ENCODE measurements at places on chromosomes 11 and 22.

- no peak for DNase-seq
Observed at GRCh38 chr11:112548641-112549040, 288.0 kb upstream of the PLET1 start.

- DNase-seq: peak; percentile 64
Observed at GRCh38 chr11:20131788-20132666, 28.2 kb downstream of the DBX1 start.

DNA sequence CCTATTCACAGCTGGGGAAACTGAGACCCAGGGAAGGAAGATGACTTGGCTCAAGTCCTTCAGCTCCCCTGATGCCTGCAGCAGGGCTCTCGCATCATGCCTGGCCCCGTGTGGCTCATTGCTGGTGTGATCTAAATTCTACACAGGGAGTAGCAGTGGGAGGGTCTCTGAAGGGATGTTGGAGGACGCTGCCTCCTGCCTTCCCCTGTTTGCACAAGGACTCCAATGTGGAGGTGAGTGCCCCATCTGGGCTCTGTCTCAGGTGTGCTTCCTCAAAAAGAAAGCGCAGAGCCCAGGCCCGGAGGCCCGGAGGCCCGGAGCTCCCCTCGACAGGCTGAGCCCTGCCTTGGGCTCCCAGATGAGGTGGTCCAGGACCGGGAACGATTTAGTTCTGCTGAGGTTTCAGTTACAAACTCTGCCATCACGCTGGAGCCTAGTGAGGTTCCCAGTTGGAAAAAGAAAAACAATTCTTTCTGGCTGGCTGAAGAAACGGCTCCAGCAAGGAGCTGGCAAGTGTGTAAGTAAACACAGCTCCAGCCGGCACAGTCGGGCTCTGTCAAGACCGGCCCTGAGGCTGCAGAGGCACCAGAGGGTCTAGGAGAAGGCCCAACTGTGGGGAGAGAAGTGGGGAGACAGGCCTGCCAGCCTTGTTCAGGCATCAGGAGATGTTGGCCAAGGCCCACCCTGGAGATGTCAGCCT is 49.8 kb downstream of the NAT10 start:
- DNase-seq: no peak

DNA sequence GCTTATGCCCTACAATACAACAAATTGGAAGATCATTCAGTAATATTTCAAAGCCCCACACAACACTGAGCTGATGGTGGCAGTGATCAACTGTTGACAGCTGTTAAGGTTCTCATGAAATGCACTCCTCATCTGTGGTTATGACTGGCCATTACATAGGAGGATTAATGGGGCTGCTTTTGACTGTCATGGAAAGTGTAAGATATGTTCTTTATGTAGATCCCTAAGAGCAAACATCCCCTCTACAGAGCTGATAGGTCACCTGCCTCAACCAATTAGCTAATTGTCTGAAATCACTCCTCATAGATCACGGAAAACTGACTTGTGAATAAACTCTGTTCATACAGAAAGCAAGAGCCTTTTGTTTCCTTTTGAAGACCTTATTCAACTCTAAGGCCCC is 78.1 kb downstream of the GAB2 start:
- DNase-seq: no peak

DNA sequence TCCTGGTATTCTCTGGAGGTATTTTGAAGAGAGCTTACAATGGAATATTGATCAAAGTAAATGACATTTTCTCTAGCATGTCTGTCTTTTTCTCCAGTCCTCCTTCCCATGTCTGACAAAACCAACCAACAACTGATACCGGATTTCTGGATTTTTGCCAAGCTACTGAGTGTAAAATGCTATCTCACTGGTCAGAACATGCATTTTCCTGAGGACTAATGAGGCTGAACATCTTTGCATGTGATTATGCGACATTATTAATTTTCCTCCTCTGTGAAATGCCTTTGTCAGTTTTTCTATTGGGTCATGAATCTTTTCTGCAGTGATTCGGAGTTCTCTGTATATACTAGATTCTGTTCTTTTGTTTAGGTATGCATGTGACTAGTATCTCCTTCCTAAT is 51.4 kb downstream of the CDON start:
- no peak for DNase-seq

- peak; percentile 65 for DNase-seq
Observed at GRCh38 chr11:117822074-117823033, 2.2 kb downstream of the FXYD2 start.

- no peak for DNase-seq
Observed at GRCh38 chr11:45544826-45545225, 120.6 kb downstream of the CHST1 start.

- DNase-seq: no peak
Observed at GRCh38 chr11:115085461-115086210, 407.3 kb downstream of the NXPE2 start.

- DNase-seq: no peak
Observed at GRCh38 chr22:32887324-32887980, 85.9 kb downstream of the TIMP3 start.

DNA sequence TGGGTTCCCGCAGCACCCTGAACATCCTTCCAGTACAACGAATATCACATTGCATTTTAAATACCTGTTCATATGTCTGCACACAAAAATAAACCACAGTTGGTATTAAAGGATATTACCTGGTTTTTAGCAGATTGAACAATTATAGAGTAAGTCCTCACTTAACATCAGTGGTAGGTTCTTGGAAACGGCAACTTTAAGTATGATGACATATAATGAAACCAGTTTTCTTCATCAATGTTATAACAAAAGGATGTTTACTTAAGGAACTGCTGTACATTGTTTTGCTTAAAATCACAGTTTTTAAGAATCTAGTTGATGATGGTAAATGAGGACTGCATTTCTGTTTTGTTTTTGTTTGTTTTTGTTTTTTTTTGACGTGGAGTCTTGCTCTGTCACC is 28.0 kb downstream of the TRIM66 start:
- no peak for DNase-seq

GRCh38 chr11:118060869-118061268 is 16.0 kb upstream of the TMPRSS4 start:
- peak; percentile 38 for DNase-seq

DNA sequence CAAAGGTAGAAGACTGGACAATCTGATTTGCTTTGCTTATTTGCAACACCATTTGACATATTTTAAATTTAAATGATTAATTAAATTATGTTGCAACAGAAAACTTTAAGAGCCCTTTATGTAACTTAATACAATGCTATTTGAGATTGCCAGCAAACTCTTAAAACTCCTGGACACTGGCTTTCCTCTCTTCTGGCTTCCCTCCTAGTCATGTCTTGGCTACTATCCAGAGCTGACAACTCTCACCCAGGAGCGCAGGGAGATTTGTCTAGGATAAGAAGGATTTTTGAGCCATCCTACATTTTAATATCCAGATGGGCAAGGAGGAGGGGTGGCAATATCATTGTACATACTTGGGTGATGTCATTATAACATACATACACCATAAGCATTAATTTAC is 134.3 kb downstream of the ELP4 start:
- no peak for DNase-seq

- no peak for DNase-seq
Observed at GRCh38 chr11:96307776-96308140, 35.2 kb downstream of the MAML2 start.

GRCh38 chr11:31959716-31960115 is 131.2 kb upstream of the RCN1 start:
- peak; percentile 14 for DNase-seq

DNA sequence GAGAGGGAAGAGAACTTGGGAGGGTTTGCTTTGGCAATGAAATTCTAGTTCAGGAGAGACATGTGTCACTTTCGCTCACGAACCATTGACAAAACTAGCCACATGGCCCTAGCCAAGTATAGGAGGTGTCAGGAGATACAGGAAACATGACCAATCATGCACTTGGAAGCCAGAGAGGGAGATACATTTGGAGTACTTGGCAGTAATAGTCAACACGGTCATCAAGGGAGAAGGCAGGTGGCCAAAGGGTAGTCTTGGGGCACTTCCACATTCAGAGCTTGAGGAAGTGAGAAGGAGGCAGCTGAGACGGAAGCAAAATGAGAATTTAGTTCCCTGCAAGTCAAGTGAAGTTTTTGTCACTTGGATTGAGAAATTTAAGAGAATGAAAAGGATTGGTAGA is 26.4 kb upstream of the KIRREL3 start:
- DNase-seq: no peak

GRCh38 chr11:68040957-68041591 is 2.2 kb downstream of the TCIRG1 start:
- no peak for DNase-seq

- no peak for DNase-seq
Observed at GRCh38 chr22:50270666-50271394, 650 bp upstream of the MAPK11 start.

GRCh38 chr11:45654231-45655011 is 11.0 kb downstream of the CHST1 start:
- DNase-seq: no peak

- no peak for DNase-seq
Observed at GRCh38 chr11:11577932-11578911, 43.6 kb downstream of the GALNT18 start.

DNA sequence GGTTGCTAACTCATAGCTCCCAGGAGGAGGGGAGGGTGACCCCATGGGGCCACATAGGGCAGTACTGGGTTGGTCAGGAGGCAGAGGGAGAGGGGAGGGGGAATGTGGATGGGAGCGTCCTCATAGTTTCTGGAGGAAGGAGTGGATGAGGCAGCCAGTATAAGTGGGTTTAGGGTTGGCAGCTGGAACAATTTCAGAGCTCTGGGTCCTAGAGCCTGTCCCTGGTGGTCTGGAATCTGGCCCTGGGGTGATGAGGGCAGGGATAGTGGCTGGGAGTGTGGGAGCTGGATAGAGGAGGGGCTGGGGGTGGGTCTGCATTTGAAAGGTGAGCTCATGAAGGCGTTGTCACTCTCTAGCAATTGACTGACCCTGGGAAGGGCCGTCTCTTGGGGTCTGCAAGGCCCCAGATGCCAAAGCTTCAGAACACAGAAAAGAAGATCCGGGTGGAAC is 5.3 kb upstream of the MRGPRG start:
- DNase-seq: no peak

- DNase-seq: no peak
Observed at GRCh38 chr11:122069707-122070360, 46.2 kb downstream of the BLID start.

GRCh38 chr11:125375146-125375545 is 120.9 kb downstream of the FEZ1 start:
- no peak for DNase-seq

GRCh38 chr11:42049650-42050049 is 590.2 kb upstream of the LRRC4C start:
- no peak for DNase-seq

DNA sequence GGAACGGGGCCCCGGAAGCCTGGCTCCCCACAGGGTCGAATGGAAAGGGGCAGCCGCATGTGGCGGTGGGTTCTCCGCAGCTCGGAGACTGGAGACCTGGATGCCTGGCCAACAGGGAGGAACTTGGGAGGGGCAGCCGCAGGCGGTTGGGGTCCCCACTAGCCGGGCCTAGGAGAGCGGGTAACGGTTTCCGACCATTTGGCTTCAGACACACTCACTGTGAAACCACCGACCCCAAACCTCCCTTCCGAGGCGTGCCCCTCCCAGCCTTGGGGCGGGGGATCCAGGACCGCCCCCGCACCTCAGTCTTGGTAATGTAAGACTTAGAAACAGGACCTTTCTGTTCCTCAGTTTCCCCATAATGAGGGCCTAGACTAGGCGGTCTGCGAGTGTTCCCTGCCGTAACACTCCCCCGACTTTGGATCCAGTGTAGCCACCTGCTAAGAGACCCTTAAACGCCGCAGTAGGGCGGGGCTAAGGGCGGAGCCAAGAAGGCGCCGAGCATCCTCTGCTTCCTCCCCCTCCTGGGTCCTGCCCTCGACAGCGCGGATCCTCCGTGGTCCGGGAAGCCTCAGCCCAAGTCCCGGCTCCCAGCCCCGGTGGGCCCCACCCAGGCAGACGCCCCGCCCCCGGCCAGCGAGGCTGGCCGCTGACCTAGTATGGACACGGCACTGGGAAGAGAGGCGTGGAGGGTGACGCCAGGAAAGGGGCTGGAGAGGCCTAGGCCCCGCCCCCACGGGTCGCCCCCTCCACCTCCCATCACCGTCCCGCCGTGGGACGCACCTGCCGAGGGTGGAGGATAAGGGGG is 1.8 kb upstream of the RASGRP2 start:
- DNase-seq: no peak

DNA sequence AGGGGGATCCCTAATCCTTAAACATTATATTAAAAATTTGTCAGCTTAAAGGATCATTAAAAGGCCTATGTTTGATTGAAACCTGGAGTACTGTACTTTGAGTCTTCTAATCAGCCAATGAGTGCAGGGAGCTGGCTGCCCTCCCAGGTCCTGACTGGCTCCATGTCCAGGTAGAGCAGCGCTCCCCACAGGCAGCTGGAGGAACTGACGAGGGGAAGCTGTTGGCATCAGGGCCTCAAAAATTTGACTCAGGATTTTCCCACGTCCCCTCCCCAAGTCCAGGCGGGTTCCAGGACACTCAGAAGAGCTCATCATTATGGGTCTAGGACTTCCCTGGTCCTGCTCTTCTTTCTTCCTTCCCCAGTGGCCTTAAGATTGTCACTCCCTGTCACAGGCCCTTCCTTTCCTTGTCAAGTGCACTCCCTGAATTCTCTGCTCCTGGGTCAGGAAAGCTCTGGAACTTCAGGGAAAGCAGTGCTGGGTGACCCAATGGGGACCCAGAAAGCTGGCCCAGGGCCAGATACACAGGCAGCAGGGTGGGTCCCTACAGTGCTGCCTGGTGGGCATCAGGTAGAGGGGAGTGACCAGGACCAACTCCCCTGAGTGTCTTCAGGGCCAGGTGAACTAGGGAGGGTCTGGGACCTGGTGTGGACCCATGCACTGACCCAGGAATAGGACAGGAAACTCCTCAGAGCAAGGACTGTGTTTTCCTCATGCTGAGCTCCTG is 65.5 kb downstream of the GGTLC2 start:
- DNase-seq: peak; percentile 16

- DNase-seq: no peak
Observed at GRCh38 chr11:117601006-117601708, 195.9 kb downstream of the DSCAML1 start.

DNA sequence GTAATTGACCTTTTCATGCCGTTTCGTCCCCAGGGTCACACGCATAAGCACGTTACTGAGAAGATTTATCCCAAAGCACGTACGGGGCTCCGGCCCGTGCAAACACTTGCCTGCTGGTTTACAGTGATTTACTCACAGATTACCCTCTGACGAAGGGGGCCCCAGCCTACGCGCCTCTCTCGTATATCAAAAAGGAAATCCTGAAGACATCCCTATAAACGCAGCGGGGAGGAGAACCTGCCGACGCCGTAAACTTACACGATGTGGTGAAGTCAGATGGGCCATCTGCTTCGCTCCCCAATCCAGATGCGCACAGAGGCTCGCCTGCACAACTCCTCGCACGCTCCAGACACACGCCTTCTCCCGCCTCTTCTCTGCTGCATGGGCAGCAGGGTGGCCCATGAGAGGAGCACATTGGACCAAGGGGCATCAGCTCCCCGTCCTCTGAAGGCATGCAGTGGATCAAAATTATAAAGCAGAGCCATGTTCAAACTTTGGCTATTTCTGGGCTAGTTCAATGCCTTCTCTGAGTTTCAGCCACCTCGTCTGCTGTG is 123.6 kb downstream of the MN1 start:
- DNase-seq: no peak

DNA sequence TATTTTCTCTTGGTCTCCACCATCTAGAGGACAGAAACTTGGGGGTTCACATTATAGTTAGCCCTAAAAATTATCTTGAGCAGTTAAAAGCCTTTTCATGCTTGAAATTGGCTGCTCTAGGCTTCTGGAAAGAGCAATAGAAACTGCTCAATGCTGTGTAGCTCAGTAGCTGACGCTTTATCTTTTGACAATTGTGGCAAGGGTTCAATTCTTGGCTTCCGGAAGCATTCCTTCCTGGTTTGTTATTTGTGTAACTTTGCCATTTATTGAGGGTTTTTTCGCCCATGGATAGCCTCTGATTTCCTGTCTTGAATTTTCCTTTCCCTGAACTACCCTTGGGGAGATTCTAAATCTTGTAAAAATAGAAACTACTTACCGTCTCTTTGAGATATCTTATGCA is 10.3 kb upstream of the OR56A1 start:
- DNase-seq: no peak

Measured in T47D (cell line).